ENCODE measurements at places on chromosomes 4 and X.
A peak's percentile ranks its signal among the peaks of the same experiment; 100 is the strongest.

DNA sequence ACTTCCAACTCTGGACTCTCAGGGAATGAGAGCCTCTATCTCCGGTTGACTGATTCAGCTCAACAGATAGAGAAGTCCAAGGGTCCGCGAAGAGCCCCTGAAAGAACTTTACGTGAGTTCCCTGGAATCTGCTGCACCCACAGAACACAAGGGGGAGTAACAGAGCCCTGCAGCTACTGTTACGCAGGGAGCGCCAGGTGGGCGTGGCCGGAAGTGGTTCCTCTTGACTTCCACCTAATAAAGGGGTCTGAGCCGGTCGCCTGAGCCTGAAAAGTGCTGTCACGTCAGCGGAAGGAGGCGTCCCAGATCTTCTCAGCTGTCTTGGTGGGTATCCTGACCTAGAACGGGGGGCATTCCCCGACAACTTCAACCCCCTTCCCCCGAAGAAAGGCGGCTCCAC is at the start of gene MAGEB6:
MAGEB6 (plus strand) TSS at position 237 of the 400 bp plus-strand sequence. CDS start 1,407 bp downstream, outside the sequence.
- DNase-seq, result no peak

DNA sequence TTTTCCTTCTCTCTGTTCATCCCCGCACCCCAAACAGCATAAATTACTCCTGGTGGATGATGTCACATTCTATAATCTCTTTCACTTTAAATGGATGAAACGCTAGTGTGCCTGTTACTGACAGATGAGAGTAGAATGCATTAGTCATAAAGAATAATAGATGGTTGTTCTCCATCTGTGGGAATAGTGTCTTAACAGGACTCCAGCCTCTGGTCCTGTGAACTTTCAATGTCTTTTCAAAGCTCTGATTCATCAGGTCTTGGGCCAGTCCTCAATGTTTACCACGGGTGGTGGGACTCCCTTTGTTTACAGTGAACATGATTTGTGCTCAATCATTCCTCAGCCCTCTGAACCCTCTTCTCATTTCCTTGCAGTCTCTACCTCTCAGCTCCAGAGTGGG is 182.6 kb downstream of the GABRB1 start:
- peak; percentile 93 for DNase-seq

- no peak for DNase-seq
These were observed 618.1 kb upstream of the ADGRL3 start for GRCh38 chr4:60581919-60582536.

- DNase-seq, result no peak
These were observed 51.1 kb downstream of the TET2 start for GRCh38 chr4:105197777-105198176.

GRCh38 chrX:49930039-49930438 is 7.6 kb downstream of the CLCN5 start:
- DNase-seq, result peak; percentile 4
